Activated CD4-positive, alpha-beta T cell treated with anti-CD3 and anti-CD28 coated beads for 1 hour (primary cell): ENCODE measurements at places on chromosomes 16 and 17.
A peak's percentile ranks its signal among the peaks of the same experiment; 100 is the strongest.

DNA sequence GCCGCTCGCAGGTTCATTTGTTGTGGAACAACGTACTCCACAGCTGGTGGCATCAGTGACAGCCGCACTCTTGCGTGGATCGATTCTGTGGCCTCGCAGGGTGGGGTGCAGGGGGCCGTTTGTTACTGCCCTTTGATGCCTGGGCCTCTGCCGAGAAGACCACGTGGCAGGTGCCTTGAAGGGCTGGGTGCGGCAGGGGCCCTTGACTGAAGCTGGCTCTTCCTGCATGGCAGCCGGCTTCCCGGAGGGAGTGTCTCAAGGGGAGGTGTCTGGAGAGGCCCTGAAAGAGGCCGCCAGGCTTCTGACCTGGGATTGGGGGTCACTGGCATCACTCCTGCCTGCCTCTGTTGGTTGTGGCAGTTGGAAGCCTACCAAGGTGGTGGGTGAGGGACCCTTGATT, 43.8 kb downstream of the TBCD start:
- no peak for DNase-seq

- DNase-seq = no peak
These were observed 95.9 kb downstream of the RPTOR start for GRCh38 chr17:80640366-80641084.

- DNase-seq = no peak
These were observed 12.8 kb upstream of the DBNDD1 start for GRCh38 chr16:90031931-90032673.

DNA sequence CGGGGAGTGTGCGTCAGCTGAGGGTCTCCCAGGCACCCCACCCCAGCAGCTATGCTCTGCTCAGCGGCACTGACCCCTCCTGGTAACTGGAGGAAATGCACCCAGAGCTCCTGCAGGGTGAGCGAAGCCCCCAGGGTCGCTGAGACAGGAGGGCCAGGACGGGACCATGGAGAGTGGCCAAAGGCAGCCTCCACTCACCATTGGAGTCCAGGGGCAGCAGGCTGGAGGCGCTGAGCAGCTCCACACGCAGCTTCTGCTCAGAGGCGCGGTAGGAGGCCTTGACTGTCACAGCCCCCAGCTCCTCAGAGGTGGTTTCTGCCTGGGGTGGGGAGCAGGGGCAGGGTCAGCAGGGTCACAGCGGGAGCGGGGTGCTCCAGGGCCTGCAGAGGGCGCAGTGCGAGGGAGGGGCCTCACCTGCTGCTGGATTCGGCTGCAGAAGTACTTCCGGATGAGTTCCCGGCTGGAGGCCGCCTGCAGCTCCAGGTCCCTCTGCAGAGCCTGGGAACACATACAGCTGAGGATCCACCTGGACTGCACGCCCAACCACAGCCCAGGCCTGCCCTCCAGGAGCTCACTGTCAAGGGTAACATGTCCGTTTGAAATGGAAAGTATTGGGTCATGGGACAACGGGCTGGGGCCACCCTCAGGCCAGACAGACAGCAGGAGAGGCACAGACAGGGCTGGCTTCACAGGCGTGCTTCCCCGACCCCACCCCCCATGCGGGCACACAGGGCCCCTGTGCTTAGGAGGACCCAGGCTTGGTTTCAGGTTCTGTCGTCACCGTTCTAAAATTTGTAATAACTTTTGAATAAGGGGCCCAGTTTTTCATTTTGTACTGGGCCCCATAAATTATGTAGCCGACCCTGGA, 13.8 kb downstream of the UNC13D start:
- DNase-seq = peak; percentile 22

DNA sequence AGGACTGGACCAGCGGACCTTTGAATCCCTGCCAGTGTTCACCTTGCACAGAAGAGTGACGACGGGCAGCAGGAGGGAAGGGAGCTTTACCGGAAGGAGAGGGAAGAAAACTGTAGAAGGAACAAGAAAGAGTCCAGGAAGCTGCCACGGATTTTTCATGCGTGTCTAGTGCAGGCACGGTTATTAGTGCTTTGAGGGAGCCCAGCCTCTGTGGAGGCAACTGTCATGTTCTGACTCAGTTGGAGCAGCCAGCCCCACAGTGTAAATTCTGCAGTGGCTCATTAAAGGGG, 6.5 kb upstream of the HOXB13 start:
- DNase-seq = no peak

- DNase-seq = no peak
These were observed 300.6 kb downstream of the SOX9 start for GRCh38 chr17:72421128-72422092.

DNA sequence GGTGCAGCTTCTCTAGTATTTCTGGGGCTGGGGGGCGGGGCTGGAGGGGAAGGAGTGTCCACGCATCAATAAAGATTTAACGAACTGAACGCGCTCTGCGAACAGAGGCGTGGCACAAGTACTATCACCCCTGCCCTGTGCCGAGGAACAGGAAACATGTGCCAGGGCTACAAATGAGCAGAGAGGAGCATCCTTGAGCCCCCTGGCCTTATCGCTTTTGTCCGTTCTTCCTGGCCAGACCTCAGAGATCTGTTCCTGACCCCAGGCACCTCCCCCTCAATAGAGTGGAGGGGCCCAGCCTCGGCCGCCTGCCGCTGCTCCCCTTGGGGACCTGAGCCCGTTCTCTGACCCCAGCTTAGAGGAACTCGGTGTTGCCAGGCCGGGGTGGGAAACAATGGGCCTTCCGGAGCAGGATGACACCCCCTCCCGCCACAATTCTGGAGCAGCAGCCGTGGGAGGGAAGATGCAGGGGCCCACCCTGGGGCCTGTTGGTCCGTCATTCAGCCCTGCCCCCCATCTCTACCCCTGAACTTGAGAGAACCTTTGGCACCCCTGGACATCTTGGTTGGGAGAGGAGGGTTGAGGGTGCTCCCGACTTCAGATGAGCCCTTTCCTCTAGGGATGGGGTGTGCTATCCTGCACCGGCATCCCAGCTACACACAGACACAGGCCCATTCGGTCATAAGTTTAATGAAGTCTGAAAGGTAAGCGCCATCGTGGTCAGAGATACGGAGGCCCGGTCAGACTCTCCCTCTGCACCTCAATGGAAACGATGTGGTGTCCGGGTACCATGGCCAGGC, 1.1 kb downstream of the NAA38 start:
- DNase-seq = peak; percentile 45

- no peak for DNase-seq
These were observed 233.4 kb downstream of the FTO start for GRCh38 chr16:53937161-53937880.

DNA sequence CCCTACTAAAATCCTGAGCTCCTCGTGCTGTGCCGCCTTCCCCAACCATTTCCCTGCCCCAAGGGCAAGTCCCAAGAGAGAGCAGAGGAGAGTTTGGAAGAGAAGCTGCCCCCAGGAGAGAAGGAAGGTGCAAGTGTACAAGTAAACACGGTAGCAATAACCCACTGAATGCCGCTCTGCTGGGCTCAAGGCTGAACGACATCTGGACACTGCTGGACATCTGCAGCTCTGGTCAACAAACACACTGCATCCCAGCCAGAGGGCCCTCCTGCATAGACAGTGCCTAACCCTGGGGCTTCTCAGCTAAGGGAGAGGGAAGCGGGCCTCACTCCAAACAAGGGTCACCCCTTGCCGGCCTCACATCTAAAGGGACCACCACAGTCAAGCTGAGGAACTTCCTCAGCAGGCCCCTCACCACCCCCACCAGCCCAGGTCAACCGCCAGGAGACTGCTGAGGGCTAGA, 12.7 kb downstream of the JUP start:
- DNase-seq = no peak

DNA sequence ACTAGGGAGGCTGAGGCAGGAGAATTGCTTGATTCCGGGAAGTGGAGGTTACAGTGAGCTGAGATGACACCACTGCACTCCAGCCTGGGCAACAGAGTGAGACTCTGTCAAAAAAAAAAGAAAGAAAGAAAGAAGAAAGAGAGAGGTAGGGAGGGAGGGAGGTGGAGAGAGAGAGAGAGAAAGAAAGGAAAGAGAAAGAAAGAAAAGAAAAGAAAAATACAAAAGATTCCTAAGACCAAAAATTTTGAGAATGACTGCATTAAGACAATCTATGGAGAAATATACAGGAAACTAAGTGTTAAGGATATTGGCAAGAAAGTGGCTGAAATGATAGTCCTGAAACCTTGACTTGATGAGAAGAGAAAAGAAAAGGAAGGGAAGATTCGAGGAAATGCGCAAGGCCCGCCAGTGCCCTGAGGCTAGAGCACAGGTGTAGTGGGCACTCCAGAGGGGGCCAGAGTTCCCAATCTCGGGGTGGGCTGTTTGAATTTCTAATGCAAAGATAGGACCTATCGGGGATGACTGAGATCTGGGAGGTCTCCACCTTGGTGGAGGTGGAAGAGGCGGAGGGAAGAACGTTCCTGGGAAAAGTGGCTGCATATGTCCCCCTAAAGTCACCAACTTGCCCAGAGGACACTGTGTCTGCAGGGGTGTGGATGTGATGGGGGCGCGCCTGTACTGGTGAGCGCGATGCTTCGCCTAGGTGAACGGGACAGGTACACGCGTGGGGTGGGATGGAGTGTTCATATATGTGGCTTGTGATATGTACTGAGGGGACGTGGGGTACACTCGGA, 654 bp upstream of the SCNN1B start:
- no peak for DNase-seq

DNA sequence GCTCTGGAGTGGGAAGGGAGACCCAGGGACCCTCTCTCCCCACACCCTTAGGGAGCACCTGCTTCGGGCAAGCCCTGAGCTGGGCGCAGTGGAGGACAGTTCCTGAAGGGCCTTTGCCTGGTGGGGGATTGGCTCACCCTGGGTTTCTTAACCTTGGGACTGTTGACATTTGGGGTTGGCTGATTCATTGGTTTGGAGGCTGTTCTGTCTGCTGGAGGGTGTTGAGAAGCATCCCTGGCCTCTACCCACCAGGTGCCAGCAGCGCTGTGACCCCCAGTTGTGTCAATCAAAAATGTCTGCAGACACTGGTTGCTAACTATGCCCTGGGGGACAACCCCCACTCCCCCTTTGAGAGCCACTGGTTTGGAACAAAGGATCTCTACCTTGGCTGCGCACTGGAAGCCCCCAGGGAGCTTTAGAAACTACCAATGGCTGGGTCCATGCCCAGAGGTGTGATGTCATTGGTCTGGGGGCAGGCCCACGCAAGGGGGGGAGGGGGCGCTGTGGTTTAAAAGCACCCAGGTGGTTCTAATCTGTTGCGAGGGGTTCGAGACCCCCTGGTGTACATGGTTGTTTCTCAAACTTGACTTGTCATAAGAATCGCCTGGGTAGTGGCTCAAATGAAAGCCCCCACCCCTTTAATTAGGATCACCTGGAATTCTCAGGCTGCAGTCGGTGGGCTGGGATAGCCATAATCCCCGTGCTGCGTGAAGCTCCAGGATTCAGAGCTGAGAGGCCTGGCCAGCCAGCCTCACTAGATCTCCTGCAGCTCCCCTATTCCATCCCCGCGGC, 151.9 kb upstream of the GSE1 start:
- DNase-seq = no peak

DNA sequence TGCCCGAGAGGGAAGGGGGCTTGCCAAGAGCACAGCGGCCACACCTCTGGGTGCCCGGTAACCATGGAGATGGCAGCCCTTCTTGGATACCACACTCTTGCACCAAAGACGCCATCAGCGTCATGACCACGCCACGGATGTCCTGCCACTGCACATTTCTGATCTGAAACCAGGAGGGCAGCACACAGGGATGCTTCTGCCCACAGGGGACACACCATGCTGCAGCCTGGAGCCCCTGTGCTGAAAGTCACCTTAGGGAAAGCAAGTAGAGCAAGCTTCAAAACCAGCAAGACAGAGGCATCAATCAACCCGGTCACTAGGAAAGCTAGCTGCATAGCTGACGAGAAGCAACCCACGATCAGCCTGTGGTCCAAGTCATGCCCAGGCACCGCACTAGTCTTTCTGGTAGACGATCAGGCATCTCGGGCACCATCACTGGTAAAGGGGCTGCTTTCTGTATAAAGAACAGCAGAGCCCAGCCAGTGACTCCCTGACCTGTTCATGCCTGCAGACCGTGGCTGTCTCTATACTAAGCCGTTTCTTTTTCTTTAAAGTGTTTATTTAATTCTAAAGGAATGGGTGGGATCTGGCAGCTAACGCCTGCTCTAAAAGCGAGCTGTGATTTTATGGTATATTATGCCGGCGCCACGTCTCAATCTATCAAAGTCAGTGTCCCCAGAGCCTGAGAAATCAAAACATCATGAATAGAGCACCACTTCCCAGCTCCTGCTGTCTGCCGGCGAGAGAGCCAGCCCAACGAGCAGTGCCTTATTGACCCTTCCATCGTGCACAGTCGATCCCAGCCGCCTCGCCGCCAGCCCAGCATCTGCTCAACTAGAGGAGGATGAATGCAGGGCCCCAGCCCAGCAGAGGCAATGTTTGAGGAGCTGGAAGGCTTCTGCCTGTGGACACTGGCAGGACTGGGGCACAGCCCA, 244.7 kb downstream of the RBFOX3 start:
- no peak for DNase-seq

GRCh38 chr16:54174201-54174600, 112.4 kb downstream of the IRX3 start:
- DNase-seq = no peak

DNA sequence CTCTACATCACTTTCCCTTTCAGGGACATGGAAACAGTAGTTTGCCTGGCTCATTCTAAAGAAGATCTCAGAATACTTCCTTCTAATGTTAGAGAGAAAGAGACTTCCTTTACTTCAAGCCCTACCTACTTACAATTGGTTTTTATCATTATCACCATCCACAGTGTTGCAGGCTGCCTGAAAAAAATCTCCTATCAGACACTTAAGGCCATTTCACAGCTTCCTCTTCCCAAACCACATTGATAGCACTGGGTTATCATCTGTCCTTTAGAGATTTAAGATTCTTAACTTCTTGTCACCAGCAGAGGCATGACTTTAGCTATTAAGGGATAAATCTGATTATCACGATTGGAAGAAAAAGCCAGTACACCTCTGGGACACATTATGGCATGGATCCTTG, 178.5 kb upstream of the TBX2 start:
- no peak for DNase-seq

GRCh38 chr16:11498683-11499082, 88.0 kb downstream of the LITAF start:
- no peak for DNase-seq

GRCh38 chr17:4766723-4767122, 5.0 kb upstream of the TM4SF5 start:
- no peak for DNase-seq

- DNase-seq = no peak
These were observed 4.2 kb downstream of the C16orf90 start for GRCh38 chr16:3490911-3491629.

DNA sequence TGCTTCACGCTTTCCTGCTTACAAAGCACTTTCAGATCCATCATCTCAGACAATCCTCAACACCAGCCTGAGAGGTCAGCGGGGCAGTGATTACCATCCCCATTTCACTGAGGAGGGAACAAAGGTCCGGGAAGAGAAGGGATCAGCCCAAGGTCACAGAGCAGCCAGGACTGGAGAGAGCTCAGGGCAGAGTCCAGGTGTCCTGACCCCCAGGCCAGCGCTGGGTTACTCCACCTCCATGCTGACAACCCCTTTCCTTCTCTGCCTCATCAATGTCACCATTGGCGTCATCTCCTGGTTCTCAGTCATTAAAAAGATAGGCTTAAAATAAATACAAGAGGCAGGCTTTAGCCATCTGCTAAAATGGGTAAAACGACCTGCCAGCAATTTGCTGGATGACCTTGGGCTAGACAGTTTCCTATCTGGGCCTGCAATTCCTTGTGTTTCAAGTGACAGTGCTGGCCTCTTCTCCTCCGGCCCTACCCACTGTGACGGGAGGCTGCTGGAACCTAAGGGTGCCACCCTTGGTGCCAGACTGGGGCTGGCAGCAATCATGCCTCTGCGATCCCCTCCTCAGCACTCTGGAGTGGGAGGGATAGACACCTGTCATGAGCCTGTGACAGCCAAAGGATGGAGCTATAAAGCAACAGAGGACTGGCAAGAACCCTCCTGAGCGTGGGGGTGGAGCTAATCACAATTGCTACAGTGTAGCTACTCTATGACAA, 79.5 kb upstream of the CCL1 start:
- DNase-seq = no peak
